Dermis microvascular lymphatic vessel endothelial cell (primary cell): ENCODE measurements at places on chromosomes 13 and 19. TPM values are rescaled to one million over a fixed set of nuclear protein-coding genes. Genes with fewer than 3 reads are reported as not detected.

LRG1 gene
- total RNA-seq, result 0.90 and 2.1 TPM in 2 replicates

FBL gene
- total RNA-seq, result 164 and 231 TPM in 2 replicates

ZFP82 gene
- total RNA-seq, result 3.2 and 4.0 TPM in 2 replicates

KIR2DL4 gene
- total RNA-seq, result not detected in 2 replicates

OSCAR gene
- total RNA-seq, result under 0.01 TPM in 1 of 2 replicates, not detected in the other

SYCN gene
- total RNA-seq, result not detected in 2 replicates

CEACAM8 gene
- not detected in 2 replicates for total RNA-seq
